ENCODE measurements at places on chromosomes 5 and 9.

DNA sequence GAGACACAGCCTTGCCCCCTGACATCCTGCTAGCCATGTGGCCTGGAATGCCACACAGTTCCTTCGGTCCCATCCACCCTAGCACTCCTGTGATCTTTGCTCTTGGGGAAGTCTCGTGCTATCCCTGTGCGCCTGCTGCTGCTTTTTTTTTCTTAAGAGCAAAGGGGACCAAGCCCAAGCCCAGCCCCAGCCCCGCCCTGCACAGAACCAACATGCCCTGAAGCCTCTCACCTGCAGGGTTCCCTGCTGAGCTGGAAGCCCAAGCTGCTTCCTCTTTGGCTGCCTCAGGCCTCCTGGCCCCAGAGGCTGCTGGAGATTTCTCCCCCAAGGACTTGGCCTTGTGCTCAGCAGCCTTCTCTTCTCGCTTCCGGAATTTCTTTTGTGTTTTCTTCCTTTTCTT is 1.8 kb downstream of the SURF6 start:
- no peak for DNase-seq

GRCh38 chr5:160479926-160480325 is 58.3 kb downstream of the PTTG1 start:
- DNase-seq, result no peak

DNA sequence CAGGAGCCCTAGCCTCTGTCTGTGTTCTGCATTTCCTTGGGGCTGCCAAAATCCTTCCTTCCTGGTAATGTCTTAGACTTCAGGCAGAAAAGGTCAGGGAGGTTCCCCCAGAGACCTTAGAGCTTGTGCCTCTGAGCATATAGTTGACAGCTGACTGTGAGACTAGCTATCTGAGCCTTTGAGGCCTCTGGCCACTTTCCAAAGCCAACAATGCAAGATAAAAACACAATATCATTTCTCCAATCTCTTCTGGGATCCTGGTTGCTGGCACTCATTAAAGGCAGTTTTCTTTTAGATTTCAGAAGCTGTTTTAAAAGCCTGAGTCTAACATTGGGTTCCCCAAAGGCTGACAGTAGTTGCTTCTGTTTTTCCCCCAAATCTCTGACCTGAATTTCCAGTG is 13.2 kb upstream of the GLRA1 start:
- no peak for DNase-seq

DNA sequence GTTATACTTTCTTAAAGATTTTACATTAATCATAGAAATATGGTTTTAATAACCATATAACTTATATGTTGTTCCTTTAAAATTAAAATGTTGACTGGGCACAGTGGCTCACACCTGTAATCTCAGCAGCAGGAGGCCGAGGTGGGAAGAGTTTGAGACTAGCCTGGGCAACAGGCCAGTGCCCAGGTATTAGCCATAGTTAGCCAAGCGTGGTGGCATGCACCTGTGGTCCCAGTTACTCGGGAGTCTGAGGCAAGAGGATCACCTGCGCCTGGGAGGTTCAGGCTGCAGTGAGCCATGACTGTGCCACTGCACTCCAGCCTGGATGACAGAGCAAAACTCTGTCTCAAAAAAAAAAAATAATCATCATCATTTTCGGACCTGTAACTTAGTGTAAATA is 133.5 kb downstream of the DTWD2 start:
- DNase-seq, result no peak
